ENCODE measurements at places on chromosomes 7 and 10.

DNA sequence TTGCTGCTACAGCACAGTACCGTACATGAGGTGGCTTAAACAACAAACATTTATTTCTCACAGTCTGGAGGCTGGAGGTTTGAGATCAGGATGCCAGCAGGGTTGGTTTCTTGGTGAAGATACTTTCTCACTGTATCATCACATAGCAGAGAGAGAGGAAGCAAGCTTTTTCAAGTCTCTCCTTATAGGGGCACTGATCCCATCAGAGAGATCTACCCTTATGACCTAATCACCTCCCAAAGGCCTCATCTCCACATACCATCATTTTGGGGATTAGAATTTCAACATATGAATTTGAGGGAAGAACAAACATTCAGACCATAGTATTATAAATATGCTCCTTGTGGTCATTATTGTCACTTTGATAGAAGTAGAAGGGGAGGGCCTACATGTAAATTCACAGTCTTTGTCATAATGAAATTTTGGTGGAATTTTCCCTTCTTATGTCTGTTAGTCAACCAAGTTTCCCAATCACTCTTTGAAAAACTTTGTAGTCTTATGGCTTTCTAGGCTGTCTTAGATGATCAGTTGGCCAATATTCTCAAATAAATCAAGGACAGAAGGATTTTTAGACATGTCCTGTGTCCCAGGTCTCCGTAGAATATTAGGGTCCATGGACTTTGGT, 606.2 kb downstream of the LRMDA start:
- DNase-seq, result no peak

- DNase-seq, result peak; percentile 89
Measured at GRCh38 chr7:149719050-149719899, 54.1 kb downstream of the ZNF467 start.

- no peak for DNase-seq
Measured at GRCh38 chr10:10538326-10538725, 479.3 kb upstream of the CELF2 start.

- no peak for DNase-seq
Measured at GRCh38 chr10:24929904-24930303, 22.5 kb downstream of the PRTFDC1 start.

- DNase-seq, result no peak
Measured at GRCh38 chr10:58189269-58189668, 78.4 kb downstream of the IPMK start.

DNA sequence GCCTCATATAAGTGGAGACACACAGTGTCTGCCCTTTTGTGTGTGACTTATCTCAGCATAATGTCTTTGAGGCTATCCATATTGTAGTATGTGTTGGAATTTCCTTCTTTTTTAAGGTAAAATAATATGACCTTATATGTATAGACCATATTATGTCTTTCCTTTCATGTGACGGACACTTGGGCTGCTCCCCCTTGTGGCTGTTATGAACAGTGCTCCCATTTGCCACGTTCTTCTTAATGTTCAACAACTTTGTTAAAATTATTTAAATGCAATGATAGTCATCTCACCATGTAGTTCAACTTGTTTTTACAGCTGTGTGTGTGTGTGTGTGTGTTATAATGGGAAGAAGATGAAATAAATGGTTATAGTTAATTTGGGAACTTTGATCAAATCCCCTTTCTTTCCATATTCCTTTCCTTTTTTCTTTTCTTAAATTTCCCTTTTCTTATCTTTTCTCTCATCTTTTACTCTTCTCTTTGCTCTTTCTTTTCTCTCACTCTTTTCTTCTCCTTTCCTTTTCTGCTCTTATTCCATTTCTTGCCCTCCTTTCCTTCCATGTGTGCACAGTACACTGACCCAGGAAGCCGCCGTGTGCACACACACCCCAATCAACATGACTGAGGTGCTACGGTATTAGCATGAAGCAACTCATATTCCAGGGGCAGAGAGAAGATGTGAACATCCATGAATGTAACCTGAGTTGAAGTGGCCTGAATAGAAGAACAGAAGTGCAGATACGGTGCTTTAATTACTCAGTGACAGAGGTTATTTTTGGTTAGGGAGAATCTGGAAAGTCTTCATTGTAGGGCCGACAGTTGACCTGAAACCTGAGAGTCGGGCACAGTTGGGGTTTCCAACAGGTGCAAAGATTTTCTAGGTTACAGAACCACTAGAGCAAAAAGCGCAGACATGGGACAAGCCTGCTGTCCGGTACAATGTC, 596.6 kb downstream of the SDK1 start:
- DNase-seq, result no peak

DNA sequence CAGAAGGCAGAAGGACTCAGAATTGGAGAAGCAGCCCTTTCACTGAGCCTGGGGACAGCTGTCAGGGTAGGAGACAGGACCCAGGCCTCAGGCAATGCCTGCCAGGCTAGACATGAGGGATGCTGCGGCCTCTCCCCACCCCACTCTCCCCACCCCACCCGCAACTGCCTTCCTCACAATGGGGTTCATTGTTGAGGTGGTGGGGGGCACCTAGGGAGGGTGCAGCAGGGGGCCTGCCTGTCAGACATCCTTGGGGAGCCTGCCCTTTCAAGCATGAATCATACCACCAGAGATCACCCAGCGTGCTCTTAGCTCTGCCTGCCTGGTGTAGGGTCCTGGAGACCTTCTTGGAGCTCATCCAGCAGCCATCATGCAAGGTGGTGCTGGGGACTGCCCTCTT, at the start of gene C10orf62:
TSS of gene C10orf62 (plus strand) at position 243 of the 400 bp plus-strand sequence. CDS start 177 bp downstream, outside the sequence.
- DNase-seq, result no peak

GRCh38 chr7:1844336-1844950, 174.4 kb downstream of the ELFN1 start:
- peak; percentile 52 for DNase-seq

DNA sequence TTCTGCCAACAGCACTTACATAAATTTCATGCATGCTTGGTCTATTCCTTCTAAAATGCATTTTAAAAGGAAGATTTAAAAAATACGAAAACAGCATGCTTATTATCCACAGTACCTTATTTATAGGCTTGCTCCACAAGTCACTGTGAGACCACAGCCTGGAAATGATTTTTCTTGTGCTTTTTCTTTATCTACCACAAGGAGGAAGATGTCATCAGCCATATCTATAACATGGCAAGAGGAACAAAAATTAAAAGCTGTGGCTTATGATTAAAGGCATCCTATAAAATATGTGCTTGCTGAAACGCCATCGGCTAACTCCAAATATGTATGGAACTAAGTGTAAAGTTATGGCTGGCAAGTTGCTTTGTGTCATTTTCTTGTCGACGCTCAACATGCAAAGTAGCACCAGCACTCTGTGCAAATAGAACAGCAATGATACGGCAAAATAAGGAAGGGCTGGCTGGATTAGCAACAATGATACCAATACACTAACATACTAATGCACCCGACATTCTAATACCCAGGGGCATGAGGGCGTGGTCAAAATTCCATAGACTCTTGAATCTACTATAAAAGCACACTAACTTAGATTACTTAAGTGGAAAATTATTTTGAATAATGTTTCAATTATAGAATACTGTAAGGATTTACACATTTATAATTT, 41.2 kb upstream of the AKR1E2 start:
- DNase-seq, result no peak

DNA sequence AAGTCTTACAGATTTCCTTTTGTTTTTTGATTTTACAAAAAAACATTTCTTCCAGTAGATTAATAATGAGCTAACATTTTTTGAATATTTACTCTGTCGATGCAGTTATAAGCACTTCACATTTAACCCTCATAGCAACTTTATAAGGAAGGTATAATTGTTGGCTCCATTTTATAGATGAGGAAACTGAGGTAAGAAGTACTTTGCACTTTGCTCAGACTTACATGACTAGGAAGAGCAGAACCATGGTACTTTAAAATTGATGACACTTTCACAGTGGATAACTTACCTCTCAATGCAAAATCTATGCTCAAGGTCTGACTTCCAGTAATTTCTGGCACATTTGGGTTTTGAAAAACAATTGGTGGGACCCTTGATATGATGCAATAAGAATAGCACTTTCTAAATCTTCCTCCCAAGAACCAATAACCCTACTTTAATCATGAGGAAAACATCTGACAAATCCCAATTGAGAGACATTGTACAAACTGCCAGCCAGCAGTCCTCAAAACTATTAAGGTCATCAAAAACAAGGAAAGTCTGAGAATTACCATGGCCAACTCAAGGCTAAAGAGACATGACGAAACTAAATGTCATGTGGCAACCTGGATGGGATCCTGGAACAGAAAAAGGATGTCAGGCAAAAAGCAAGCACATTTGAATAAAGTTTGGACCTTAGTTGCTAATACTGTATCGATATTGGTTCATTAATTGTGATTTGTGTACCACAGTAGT, 72.6 kb downstream of the RALA start:
- no peak for DNase-seq

GRCh38 chr10:7501157-7501556, 90.3 kb upstream of the SFMBT2 start:
- DNase-seq, result no peak

DNA sequence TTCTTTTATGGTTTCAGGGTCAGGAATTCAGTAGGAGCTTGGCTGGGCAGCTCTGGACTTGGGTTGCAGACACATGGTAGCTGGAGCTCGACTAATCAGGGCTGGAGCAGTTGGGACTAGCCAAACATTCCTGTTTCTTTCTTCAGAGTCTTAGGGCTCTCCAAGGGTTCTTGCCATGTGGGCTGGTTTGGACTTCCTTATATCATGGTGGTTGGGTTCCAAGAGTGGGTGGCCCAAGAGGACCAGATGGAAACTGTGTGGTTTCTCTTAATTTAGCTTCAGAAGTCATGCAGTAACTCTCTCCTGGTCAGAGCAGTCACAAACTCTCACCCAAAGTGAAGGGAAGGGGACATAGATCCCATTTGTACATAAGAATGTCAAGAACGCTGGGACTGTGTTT, 270.1 kb upstream of the FZD1 start:
- DNase-seq, result no peak

- DNase-seq, result no peak
Measured at GRCh38 chr7:155131090-155131489, 61.0 kb downstream of the HTR5A start.

- DNase-seq, result no peak
Measured at GRCh38 chr7:151086802-151087244, 548 bp downstream of the AGAP3 start.

DNA sequence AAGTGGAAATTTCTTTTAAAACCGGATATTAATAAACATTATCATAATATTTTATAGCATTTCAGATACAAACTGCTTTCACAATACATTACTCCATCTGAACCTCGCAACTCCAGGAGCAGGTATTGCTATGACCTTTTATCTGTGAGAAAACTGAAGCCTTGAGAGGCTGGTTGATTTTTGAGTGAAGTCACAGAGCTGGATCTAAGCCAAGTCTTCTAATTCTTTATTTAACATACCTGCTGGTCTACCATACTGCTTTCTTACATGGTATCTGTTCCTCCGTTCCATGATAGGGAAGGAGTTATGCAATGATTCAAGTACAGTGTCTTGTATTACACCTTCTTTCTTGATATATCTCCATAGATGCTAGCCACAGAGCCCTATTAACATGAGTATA, 37.4 kb upstream of the ITGB8 start:
- no peak for DNase-seq

DNA sequence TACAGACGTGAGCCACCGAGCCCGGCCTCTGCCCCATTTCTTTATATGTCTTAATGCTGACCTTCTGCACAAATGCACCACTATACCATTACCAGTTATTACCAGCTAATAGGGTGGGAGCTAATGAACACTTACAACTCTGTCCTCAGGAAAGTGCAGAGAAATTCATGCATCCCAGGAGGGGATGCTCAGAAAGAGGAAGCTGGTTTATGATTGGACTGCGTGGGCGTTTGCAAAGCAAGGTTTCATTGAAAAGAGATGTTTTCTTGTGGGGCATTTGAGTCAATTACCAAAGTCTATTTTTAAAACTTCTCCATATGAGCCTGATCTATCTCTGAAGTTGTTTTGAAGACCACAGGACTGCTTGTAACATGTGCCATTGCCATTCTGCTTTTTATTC, 417.7 kb upstream of the CELF2 start:
- no peak for DNase-seq

- peak; percentile 39 for DNase-seq
Measured at GRCh38 chr7:142890874-142891485, 5.4 kb upstream of the TRPV6 start.

DNA sequence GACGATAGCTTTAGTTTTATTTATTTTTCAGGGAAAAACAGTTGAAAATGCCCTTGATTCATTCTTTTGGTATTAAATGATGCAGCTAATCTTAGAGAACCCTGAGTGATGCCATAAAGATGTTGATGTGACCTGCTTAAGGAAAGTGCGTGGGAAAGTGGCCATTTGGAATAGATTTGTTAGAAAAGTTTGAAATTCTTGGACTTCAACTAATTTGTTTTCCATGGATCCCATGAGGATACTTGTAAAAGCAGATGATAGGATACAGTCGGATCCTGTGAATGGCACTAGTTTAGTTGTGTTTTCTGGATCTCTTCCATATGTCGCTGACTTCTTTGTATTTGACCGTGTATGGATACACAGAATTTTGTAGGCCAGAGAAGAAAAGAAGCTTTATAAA, 69.0 kb downstream of the SEPTIN7 start:
- no peak for DNase-seq

- no peak for DNase-seq
Measured at GRCh38 chr7:151119055-151119415, 32.8 kb downstream of the AGAP3 start.

DNA sequence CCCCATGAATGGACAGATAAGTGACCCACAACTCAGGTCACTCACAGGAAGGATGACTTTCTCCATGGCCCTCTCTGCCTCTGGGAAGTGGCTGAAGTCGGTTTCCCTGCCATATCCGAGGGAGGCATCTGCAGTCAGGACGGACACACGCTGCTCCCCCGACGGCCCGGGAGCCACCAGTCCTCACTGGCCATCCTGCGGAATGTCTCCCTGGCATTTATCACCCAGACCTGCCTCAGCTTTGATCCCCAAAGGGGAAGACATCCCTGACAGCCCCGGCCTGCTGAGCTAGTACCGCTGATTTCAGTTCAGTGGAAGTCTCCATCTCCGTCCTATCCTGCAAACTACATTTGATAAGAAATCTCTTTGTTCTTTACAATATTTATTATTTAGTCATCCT, 339.5 kb upstream of the MKI67 start:
- DNase-seq, result peak; percentile 28

- DNase-seq, result no peak
Measured at GRCh38 chr10:4170633-4171314, 385.8 kb upstream of the KLF6 start.

- DNase-seq, result no peak
Measured at GRCh38 chr7:137923380-137923779, 76.6 kb upstream of the DGKI start.

GRCh38 chr10:52951824-52952223, 179.2 kb upstream of the MBL2 start:
- peak; percentile 84 for DNase-seq

Measured in islet precursor cell (in vitro differentiated cells).